ENCODE measurements at places on chromosomes 11 and 22.

GRCh38 chr22:38246692-38247091 is 26.1 kb downstream of the TMEM184B start:
- DNase-seq, result no peak

DNA sequence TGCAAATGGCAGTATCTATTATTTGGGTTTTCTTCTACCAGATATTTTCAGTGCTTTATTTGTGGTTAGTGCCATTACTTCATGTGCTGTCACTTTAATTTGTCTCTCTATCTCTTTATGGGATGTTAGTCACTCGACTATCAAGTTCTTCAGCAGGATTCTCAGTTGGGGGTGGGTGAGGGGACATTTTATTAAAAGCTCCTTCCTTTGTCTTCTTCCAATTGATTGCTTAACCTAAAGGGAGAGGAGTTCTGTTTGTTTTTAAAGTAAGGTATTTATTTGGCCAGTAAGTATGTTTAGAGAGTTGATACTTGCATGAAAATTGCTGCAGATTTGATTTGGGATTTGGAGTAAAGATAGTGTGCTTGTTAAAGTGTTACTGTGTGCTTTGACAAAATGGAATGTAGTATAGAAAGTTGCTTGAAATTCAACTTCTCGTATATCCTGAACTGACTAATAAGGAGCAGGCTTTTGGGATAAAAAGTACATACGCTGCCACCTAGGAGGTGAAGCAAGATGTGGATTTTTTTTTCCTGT is 10.3 kb downstream of the YAP1 start:
- DNase-seq, result no peak

GRCh38 chr11:74844072-74844471 is 95.4 kb downstream of the RNF169 start:
- no peak for DNase-seq

DNA sequence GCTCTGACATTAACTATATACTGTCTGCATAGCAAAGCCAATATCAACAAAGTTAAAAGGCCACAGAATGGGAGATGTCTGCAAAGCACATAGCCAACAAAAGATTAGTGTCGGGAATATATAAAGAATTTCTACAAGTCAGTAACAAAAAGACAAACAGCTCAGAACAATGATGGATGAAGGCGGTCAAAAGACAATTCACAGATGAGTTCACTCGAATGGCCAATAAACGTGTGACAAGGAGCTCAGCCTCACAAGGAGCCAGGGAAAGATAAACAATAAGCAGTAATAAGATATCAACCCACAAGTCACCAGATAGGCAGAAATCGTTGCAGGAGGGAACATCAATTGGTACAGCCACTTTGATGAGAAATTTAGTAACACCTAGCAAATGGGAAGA is 106.0 kb upstream of the ISX start:
- no peak for DNase-seq

DNA sequence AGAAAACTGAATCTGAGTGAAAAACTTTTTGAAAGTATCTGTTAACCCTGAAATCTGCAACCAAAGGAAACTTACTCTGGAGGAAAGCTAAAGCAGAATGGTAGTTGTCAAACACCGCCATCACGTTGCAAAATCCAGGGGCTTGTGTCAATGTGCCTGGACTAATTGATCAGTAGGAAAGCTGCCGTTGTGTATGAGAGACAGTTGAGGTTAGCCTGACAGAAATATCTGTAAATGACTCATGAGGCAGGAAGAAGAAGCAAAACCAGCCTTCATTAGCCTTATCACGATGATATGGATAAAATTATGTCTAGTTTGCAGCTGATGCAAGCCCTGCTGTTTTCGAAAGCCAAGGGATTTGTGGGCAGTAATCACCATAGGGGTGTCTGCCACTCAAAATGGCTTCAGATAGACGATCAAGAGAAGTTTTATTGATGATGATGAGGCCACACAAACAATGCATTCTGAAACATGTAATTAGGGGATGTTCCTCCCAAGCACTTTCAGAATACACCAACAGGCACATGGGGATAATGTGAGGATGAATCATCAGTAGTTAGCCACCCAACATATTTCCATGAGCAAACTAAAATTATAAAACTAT is 8.9 kb downstream of the SCGB1A1 start:
- no peak for DNase-seq

GRCh38 chr11:44591557-44591956 is 26.1 kb downstream of the CD82 start:
- DNase-seq, result no peak

DNA sequence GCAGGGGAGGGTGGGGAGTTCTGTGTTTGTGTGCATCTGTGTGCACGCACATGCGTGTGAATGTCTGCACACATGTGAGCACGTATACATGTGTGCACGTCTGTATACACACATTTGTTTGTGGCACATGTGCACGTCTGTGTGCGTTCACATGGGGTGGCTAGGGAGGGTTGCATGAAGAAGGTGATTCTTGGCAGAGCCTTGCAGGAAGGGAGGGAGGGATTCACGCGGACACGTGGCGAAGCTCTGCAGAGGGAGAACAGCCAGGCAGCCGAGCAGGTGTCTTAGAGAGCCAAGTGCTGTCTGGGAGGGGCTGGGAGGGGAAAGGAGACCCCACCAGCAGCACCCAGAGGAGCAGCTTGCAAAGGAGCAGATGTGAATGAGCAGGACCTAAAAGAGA is 372.1 kb downstream of the BRD1 start:
- no peak for DNase-seq

Data from NCI-H1105 (cell line).